Activated naive CD4-positive, alpha-beta T cell treated with anti-CD3 and anti-CD28 coated beads, Interleukin-2, amount 10 ng/mL, durations not matched to agents 5 hours and 36 hours (primary cell): ENCODE measurements at places on chromosomes 5 and 9. TPM values are rescaled to one million over a fixed set of nuclear protein-coding genes. Genes with fewer than 3 reads are reported as not detected.

MLLT3 gene
- total RNA-seq = 114 TPM

SLC34A1 gene
- total RNA-seq = 0.43 TPM

RNF183 gene
- not detected for total RNA-seq

C6 gene
- total RNA-seq = not detected

PPIC gene
- total RNA-seq = not detected

ZFP62 gene
- total RNA-seq = 32.8 TPM

MRPL50 gene
- total RNA-seq = 10.9 TPM

CSF1R gene
- not detected for total RNA-seq

SV2C gene
- 0.02 TPM for total RNA-seq

MLANA gene
- total RNA-seq = not detected

QRFP gene
- total RNA-seq = not detected

ZBED3 gene
- 2.6 TPM for total RNA-seq

RRAGA gene
- total RNA-seq = 45.7 TPM

EQTN gene
- not detected for total RNA-seq

CAVIN4 gene
- total RNA-seq = 0.12 TPM

NANS gene
- 54.6 TPM for total RNA-seq

ARHGEF39 gene
- 14.5 TPM for total RNA-seq

LCP2 gene
- total RNA-seq = 315 TPM

CACNA1B gene
- total RNA-seq = not detected

IFNB1 gene
- not detected for total RNA-seq

PTGR1 gene
- total RNA-seq = not detected

BARHL1 gene
- not detected for total RNA-seq

FAM163B gene
- not detected for total RNA-seq

CD274 gene
- 9.5 TPM for total RNA-seq

ARID3C gene
- total RNA-seq = 0.18 TPM

HCN1 gene
- not detected for total RNA-seq

SHC3 gene
- not detected for total RNA-seq

ANKRD55 gene
- total RNA-seq = 16.1 TPM

ZNF454 gene
- not detected for total RNA-seq

REEP2 gene
- 0.60 TPM for total RNA-seq

LMNB1 gene
- 224 TPM for total RNA-seq

IFNK gene
- not detected for total RNA-seq

LCN1 gene
- not detected for total RNA-seq

DMRT3 gene
- not detected for total RNA-seq
